Renal pelvis (tissue), 12 donors: ENCODE measurements at places on chromosomes 1 and 21. TPM values are rescaled to one million over a fixed set of nuclear protein-coding genes. Genes with fewer than 3 reads are reported as not detected.
A peak's percentile ranks its signal among the peaks of the same experiment; 100 is the strongest.

ADORA1 gene
- 5.5 TPM for polyA plus RNA-seq

DNA sequence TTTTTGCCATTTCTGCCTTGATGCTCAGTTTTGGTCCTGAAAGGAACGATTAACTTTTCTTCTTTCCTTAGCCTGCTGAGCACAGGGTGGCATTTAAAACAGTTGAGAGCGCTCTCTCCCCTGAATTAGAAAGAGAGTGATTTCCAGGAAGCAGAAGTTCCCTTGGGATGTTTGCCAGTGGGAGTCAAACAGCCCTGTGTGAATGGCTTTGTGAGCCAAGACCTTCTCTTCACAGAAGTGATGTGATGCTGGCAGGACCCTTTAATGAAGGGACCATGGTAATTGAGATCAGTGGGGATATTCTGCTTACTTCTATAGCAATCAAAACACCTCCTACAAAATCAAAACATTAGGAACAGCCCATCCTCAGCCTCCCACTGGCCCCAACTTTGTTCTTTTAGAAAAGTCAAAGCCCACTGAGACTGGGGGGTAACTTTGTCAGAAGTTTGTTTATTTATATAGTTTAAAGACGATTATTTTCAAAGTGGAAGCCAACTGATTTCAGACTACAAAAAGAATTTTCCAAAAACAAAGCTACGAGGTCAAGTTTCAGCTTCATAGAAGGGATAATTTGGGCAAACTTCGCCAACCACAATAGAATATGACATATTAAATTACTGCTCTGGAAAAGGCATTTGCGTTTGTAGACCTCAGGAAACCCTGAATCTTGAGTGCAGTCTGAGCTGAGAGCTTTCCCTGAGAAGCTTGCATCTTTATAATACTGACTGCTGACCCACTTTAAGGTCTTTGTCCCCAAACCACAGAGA, 122.7 kb downstream of the GABPA start:
- DNase-seq, result peak; percentile 31

- DNase-seq, result no peak
These were observed 790.9 kb upstream of the NCAM2 start for GRCh38 chr21:20207335-20207734.

- no peak for DNase-seq
These were observed 25.7 kb downstream of the AKNAD1 start for GRCh38 chr1:108831225-108831624.

- no peak for DNase-seq
These were observed 455.1 kb upstream of the VAMP3 start for GRCh38 chr1:7315946-7316345.

DNA sequence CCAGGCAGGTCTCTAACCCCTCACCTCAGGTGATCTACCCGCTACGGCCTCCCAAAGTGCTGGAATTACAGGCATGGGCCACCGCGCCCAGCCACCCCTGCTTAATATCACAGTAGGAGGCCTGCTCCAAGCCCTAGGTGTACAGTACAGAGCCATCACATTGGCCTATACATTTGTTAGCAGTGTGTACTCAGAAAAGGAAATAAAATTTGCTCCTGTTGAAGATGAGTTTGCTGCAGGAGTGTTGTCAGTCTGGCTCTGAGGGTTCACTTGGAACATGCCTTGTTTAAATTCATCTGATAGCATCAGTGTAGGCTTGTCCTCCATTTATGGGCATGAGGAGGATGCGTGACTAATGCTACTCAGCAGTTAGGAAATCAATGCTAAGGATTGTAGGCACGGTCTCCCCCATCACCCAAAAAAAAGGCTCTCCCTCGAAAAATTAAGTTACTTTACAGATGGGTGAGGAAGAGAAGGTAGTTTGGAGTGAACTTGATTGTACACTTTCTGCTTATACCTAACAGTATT, 4.6 kb upstream of the ENAH start:
- no peak for DNase-seq

GRCh38 chr1:36717431-36717830, 234.7 kb upstream of the CSF3R start:
- DNase-seq, result no peak
